ENCODE measurements at places on chromosomes 7 and 10.

DNA sequence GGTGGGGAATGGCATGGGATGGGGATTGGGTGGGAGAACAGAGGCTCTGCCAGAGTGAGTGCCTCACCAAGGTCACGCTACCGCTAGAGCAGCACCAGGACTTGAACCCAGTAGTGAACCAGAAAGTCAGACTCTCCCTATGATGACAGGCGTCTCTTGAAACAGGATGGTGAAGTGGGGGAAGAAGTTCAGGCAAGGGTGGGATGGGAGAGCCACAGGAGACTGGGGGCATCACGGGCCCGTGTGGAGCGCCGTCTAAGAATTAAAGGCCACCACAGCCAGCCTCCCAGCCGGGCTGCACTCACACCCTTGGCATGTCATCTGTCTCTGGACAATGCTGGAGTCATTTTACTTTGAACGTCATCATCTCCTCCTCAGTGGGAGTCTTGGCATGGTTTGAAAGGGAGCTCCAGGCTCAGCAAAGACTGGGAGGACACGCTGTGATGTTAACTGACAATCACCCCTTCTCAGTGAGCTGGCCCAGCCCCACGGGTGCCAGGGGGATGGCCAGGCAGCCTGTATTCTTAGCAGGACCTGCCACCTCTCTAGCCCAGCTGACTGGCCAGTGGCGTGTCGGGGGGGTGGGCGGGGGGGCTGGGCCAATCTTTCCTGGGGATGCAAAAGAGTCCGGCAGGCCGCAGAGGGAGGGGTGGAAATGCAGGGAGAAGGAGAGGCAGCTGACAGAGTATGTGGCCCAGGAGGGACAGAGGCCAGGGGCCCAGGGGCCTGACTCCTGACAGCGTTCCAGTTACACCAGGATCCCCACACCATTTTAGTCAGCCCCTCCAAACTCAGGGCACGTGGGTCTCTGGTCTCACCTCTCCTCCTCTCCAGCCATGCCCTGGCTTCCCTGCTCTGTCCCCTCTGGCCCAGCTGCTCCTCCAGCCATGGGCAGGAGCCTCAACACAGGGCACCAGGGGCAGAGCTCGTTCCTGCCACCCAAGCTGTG, 96.2 kb downstream of the VOPP1 start:
- DNase-seq: no peak

GRCh38 chr7:20745702-20746101, 41.0 kb downstream of the SP8 start:
- no peak for DNase-seq

DNA sequence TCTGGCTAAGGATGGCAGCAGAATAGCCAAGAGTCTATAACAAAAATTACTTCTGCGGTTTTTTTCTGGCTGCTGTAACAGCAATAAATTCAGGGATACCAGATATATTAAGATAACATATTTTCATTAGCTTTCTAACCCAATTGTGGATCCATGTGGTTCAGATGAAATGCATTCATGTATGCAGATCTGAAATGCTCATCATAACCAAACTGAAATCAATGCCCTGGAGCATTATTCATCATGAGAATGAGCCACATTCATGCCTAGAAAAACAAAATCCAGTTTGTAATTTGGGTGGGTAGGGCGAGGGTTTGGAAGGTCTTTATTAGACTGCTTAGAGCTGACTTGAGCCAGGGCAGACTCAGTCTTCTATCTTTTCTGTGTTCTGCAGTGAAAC, 69.8 kb upstream of the SEMA3A start:
- DNase-seq: no peak

DNA sequence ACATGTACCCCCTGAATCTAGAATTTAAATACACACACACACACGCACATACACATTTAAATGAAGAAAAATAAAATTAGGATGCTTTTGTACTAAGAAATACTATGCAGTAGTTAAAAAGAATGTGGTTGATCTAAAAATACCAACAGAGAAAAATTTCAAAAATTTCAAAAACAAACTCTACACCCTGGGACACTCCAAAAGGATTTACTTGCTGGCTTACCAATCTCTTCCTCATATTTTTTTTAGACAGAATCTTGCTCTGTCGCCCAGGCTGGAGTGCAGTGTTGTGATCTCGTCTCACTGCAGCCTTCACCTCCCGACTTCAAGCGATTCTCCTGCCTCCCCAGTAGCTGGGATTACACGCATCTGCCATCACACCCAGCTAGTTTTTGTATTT, 80.9 kb downstream of the HIP1 start:
- no peak for DNase-seq

DNA sequence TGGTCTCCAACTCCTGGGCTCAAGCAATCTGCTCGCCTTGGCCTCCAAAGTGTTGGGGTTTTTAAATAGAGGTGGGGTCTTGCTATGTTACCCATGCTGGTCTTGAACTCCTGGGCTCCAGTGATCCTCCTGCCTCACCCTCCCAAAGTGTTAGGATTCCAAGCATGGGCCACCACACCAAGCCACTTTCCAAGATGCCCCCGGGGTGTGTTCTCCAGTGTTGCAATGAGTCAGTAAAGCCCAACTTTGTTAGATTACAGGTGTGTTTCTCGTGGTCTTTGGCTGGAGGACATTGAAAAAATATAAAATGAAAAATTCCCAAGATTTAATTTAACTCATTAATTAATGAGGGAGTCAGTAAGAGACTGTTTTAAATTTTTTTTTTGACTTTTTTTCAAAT, 29.2 kb downstream of the TACR2 start:
- DNase-seq: no peak

DNA sequence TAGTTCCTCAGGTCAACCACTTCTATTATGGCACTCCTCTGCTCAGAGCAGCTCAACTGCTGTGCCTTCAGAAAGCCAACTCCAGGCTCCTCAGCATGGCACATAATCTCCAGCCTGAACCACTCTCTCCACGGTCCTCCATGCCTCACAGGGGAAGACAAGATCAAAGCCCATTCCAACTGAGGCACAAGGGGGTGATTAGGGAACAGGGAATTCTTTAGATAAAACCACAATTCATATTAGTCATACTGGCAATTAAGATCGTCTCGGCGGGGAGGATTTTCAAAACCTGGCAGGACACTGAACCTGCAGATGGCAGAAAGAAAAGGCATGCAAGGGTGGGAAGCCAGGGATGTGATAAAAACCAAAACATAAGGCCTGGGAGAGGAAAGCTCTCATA, 361.6 kb downstream of the FGFR2 start:
- DNase-seq: no peak

DNA sequence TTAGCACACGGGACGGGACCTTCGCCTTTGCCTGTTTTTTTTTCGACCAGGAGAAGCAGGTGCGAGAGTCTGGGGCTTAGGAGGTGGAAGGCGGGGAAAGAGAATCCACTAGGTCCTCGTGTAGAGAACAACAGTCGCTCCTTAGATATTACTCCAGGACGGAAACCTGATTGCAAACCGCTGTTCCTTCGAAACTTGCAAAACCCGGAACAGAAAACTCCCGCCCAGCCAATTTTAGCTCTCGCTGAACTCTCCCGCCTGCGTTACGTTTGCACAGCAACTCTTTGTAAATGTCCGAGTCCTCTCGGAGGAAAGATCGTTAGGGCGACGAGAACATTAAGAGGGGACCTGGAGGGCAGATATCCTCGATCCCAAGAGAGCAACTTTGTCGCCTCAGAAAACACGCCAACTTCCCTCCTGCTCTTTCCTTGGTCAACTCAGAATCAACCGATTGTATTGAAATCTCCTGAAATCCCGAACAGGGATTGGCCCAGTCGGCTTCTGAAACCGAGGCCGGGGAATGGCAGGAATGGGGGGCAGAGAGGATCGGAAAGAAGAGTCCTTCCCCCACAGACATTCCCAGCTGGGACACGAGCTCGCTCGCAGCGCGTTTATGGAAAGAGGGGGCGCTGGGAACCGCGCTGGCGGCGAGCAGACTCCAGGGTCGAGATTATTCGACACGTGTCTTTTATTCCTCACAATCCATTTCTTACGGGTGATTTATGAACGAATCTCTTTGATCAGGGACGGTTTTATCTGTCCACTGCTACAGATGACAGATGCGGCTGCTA, 9.9 kb downstream of the TWIST1 start:
- no peak for DNase-seq

- no peak for DNase-seq
These were observed 160.8 kb downstream of the CHN2 start for GRCh38 chr7:29355388-29355787.

GRCh38 chr7:158282461-158283001, 305.1 kb downstream of the PTPRN2 start:
- no peak for DNase-seq

DNA sequence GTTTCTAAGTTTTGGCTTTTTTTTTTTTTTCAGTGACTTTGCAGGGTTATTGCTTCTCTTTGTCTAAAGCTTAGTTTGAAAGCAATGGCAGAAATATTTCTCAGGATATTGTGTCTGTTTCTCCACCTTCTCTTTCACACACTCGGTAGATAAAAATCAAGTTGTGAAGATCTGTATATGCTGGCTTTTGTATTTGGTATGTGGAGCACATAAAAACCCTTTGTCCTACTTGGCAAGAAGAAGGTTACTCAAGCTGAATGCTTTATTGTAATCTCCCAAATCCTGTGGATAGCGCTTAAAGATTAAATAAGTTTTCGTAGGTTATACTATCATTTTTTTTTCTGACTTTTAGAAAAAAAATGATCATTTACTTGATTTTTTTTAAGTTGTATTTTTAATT, 172.4 kb downstream of the CDCA7L start:
- no peak for DNase-seq

- no peak for DNase-seq
These were observed 50.8 kb upstream of the IFRD1 start for GRCh38 chr7:112399501-112399900.

- DNase-seq: no peak
These were observed 97.7 kb upstream of the KIF5B start for GRCh38 chr10:32153931-32154330.

- no peak for DNase-seq
These were observed 95.8 kb downstream of the CDC14C start for GRCh38 chr7:49020145-49020544.

DNA sequence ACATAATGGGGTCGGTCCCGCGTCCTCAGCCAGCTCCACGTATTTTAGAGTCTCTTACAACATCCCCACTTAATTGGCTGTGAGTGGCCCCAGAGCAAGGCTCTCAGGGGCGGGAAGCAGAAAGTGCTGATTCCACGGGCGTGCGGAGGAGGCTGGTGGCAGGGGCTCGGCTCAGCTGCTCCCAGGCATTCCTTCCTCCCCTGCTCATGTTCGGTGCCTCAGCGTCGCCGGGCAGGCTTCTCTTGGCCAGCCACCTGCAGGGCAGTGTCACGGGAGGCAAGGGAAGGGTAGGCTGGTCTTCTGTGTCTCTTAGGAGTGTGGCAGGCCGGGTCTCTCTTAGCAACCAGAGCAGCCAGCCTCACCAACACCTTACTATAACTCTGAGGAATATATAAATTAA, 33.8 kb downstream of the IL15RA start:
- no peak for DNase-seq

DNA sequence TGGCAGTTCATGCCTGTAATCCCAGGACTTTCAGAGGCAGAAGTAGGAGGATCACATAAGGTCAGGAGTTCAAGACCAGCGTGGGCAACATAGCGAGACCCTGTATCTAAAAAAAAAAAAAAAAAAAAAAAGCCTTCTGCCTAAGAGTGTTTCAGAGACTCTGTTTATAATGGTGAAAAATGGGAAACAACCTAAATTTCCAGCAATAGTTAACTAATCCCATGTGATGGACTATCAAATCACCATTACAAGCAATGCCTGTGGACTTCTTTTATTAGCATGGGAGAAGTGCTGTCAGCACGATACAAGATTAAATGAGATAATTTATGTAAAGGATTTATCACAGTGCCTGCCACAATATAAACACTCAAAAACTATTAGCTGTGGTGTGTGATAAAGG, 67.5 kb upstream of the CUX1 start:
- no peak for DNase-seq

DNA sequence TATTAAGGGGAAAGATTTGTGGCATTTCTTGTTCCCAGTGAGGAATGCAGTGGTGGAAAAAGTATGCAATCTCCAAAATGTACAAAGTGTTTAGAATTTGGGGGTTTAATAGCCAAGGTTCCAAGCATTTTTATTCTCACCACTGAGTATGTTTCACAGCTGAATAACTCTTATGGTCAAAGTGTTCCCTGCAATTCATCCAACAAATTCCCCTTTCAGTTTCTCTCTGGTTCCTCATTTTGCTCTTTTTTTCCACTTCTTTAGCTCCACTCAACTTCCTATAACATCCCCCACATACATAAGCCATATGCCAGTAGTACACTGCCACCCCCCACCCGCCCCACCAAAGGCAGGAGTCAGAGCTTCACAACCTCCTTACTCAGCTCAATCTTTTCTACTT, 4.6 kb downstream of the HECW1 start:
- DNase-seq: no peak

DNA sequence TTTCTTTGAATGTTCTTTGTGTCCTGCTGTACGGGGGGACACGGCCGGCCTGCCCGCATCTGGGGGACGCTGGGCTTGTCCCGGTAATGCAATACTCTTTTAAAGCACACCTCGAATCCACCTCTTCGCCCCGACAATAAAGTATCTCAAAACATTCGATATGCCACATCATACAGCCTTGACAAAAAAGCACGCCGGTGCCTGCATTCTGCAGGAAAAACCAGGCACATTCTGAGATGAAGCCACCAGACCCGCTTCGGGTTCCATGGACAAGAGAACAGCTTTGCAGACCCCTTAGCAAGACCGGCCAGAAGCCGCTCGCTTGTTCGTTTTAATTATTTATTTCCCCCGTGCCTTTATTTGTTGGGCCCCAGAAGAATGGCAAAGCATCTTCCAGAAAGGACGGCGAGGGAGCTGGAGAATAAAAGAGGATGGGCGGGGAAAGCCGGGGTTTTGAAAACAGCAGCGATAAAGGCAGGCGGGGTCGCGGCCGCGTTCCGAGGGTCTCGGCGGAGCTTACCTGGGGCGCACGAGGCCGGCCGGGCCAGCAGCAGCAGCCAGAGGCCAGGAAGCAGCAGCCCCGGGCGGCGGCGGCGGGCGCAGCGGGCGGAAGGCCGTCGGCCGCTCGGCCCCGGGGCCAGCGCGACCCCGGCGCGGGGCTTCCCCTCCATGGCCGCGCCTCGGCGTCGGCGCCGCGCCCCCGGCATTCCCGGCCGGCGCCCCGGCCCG, 462 bp downstream of the KIAA1549 start:
- DNase-seq: no peak

- no peak for DNase-seq
These were observed 111.6 kb downstream of the HTR5A start for GRCh38 chr7:155181768-155182167.

All from stimulated activated CD8-positive, alpha-beta memory T cell treated with anti-CD3 and anti-CD28 coated beads, Interleukin-4, amount 100 ng/mL, for 4 hours (primary cell).